NCI-H460 (cell line): ENCODE measurements at places on chromosomes 7 and 10. TPM values are rescaled to one million over a fixed set of nuclear protein-coding genes. Genes with fewer than 3 reads are reported as not detected.

- no peak for DNase-seq
Observed at GRCh38 chr7:25976630-25977029, 175.4 kb upstream of the NFE2L3 start.

DNA sequence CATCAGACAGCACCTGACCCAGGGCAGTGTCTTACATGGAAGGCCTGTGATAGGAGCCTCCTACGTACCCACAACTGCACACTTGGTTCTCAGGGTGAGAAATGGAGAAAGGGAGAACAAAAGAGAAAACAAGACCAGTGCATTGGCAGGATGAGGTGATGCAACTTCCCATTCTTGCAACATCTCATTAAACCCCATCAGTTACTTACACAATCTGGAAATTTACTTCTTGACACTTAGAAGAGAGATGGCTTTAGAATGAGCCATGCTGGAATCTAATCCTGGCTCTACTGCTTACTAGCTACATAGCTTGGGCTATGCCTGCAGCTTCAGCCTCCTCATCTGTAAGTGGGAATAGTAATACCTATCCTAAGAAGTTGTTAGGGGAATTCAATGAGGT lies 391.7 kb downstream of the KCNMA1 start:
- DNase-seq: no peak

The CAMK2B gene
- total RNA-seq: 0.15 TPM in 1 of 2 replicates, not detected in the other

The MUC12 gene
- 0.30 TPM in 1 of 2 replicates, not detected in the other for total RNA-seq

GRCh38 chr10:27138277-27138676 lies 15.9 kb downstream of the YME1L1 start:
- no peak for DNase-seq

DNA sequence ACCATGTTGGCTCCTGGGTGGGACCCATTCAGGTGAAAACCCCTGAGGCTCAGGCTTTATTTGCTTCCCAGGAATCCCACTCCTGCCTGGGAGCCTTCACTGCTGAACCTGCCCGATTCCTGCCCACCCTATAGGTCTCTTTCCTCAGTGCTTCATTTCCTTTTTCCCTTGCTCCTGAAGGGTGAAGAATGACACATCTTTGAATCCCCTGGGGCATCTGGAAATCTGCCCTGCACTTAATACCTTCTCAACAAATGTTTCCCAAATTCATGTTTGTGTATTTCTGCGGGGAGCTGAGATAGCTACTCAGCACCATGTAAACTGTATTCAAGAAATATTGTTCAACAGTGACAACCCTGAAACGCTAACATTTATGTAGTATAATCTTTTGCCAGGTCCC lies 10.3 kb upstream of the PCBD1 start:
- DNase-seq: no peak
